ENCODE measurements at places on chromosomes 7 and 10.

GRCh38 chr7:22867003-22867402, 44.4 kb upstream of the TOMM7 start:
- DNase-seq = peak; percentile 59

- no peak for DNase-seq
These were observed 42.4 kb upstream of the PRKAR2B start for GRCh38 chr7:107002126-107002525.

- no peak for DNase-seq
These were observed 33.4 kb upstream of the ADRB1 start for GRCh38 chr10:114010316-114010715.

DNA sequence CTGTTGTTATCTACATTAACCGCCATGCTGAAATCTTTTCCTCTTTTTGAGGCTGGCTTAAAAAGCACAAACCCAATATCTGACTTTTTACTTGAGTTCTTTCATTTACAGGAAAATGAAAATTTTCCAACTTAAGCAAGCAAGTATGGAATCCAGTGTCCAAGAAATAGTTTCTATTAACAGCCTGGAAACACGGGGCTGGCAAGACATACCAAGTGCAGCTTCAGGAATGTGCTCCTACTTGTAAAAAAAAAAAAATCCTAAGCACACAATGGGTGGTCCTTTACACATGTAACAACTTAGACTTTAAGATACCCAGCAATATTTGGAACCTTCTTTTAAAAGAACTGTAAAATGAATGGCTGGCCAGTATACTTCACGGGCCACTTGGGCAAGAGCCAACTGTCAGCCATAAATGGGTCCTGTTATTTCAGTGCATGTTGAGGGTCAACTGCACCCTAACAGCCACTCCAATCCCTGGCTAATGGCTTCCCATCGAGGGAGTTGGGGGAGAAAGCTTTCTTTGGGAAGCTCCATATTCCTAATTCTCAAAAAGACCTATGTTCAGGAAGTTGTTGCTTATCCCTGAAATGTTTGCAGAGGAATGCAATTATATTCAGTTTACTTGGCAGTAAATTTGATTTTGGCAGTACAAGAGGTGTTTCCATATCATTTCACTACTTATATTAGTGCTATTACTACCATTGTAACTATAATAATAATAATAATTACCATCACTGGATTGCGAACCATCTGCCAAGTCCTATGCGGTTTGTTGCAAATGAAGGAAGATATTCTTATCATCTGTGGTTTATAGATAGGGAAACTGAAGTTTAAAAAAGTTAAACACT, 236.4 kb upstream of the TMEM72 start:
- no peak for DNase-seq

DNA sequence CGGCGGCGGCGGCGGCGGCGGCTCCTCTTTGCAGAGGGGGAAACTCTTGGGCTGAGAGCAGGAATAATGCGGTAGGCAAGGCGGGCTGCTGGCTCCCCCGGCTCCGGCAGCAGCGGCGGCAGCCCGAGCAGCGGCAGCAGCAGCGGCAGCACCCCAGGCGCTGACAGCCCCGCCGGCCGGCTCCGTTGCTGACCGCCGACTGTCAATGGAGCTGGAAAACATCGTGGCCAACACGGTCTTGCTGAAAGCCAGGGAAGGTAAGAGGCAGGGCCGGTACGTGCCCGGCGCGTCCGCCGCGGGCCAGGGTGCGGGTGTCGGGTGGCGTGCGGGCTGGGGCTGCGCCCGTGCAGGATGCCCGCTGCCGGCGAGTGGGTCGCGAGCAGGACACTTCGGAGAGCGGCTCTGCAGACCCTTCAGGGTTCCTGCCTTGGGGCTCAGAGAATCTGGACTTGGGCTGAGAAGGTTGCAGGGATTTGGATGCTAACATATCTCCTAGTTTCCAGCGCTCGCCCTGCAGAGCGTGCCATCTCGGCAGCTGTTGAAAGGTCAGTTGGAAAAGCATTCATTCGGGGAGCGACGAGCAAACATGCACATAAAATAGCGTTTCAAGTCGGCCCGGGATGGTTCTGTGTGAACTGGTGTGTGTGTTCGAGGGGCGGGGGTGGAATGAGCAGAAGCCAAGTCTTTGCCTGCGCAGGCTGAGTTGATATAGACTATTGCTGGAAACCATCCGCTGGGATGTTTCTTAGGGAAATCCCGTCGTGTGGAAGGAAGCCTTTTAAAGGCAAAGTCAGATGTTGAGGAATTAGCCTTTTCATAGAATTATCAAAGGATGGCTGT, 562 bp downstream of the GRK5 start:
- no peak for DNase-seq

GRCh38 chr10:109762555-109762954, 160.8 kb downstream of the XPNPEP1 start:
- no peak for DNase-seq

DNA sequence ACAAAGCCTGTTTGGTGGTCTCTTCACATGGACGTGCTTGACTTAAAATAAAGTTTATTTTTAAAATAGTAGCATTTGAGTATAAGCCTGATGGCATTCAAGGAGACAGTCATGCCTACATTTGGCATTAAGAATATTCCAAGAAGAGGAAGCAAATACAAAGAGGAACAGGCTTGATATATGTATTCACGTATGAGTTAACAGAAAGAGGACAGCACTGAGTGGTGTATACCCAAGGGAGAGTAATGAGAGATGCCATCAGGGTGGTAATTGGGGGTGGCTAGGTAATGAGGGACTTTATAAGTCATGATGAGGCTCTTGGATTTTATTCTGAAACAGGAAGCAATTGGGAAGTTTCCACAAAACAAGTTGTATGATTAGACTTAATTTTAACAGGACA, 363.3 kb downstream of the SEMA3D start:
- no peak for DNase-seq

DNA sequence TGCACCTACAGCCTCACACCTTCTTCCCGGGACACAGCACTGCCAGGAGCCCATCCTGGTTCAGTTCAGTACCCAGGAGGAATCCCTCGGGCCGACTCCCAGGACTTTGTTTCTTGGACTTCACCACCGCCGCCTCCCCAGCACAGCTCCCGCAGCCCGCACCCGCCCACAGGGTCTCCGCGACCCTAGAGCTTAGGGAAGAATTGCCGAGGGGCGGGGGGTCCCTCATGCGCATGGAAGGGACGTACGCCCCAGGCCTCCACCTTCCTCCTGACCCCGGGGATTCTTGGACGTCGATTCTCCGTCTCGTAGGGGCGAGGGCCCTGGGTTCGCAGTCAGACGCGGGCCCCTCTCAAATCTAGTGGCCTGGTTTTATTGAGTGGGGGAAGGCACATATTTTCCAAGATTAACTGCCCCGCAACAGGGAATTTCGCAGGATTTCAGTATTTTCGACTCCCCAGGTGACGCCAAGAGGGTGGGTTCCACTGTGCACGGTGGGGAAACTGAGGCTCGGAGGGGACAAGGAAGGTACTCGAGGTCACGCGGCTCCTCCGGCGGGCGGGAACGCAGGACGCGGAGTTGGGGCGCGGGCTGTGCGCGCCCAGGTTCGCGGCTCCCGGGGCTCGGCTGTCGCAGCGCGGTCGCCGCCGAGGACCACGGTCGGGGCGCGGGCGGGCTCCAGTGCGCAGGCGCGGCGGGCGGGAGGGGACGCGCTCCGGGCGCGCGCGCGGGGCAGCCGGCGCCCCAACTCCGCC, at the start of gene ADCY1:
TSS of gene ADCY1 (plus strand) at position 708 of the 755 bp plus-strand sequence. CDS start 176 bp downstream, outside the sequence.
- no peak for DNase-seq

- no peak for DNase-seq
These were observed 1.2 kb upstream of the SMARCD3 start for GRCh38 chr7:151249732-151250072.

DNA sequence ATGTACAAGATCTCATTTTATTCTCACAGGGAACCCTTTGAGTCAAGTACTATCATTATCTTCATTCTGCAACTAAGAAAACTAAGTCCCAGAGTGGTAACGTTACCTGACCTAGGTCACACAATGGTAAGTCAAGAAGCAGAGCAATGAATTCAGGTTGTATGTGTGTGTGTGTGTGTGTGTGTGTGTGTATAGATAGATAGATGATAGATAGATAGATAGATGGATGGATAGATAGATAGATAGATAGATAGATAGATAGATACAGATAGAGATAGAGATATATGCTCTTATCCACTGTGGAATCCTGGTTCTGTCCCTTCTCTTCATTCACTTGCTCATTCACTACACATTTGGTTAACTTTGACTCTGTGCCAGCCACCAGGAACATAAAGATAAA, 29.8 kb downstream of the ASAH2 start:
- no peak for DNase-seq

GRCh38 chr7:30214651-30215137, 69.7 kb upstream of the ZNRF2 start:
- no peak for DNase-seq

DNA sequence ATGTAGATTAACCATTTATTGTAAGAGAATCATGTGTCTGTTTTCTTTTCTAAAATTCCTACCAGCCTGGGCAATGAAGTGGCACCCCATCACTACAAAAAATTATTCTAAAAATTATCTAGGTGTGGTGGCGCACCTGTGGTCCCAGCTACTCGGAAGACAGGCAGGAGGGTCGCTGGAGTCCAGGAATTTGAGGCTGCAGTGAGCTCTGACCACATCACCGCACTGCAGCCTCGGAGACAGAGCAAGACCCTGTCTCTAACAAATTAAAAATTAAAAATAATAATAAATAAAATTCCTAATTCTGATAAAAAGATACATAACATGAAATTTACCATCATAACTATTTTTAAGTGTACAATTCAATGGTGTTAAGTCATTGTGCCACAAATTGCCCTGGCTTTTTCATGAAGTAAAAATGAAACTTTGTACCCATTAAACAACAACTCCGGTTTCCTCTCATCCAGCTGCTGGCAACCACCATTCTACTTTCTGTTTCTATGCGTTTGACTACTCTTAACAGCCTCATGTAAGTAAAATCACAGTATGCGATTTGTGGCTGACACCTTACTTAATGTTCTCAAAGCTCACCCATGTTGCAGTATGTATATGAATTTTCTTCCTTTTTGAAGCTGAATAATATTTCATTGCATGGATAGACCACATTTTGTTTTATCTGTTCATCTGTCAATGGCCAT, 20.6 kb upstream of the USP6NL start:
- DNase-seq = no peak

GRCh38 chr10:5583525-5584175, 58.9 kb downstream of the CALML3 start:
- no peak for DNase-seq

DNA sequence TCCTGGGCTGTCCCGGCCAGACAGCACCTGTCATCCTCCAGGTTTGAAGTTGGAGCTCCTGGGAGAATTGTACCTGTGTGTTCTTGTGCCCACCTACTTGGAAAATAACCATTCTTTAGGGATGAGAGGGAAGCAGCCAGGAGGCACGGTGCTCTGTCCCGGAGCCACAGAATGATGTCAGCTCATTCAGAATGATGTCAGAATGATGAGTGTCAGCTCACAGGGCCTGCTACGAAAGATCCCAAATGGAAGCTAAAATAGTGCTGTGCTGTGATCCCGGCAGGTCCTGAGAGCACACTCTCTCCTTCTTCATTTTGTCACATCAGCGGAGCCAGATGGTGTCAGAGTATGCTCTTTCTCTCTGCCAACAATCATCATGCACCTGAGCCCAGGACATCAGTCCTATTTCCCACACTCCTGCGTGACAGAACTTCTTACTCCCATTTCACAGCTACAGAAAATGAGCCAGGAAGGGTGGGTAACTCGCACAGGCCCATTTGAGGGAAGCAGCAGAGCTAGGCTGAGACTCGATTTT, 8.3 kb downstream of the ABCA13 start:
- no peak for DNase-seq

- no peak for DNase-seq
These were observed 58.1 kb downstream of the CTBP2 start for GRCh38 chr10:125102246-125102645.

GRCh38 chr7:131896165-131896863, 339.9 kb upstream of the PODXL start:
- DNase-seq = no peak

DNA sequence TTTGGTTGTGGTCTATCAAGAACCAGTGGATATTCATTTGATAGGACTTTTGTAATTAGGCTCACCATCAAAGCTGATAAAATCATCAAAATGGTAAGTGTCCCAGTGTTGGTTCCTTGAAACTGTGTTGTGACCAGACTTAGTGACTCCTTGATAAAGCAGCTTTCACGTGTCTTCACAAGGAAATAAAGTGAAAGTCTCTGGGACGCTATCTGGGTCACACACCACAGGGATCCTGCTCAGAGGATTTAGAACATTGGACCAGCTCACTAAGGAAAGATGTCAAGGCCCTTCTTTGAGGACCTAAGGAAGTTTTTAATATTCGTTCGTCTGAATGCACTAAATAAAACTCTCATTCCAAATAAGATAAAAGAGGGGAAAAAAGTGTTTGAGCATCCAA, 193.1 kb downstream of the RNLS start:
- no peak for DNase-seq

DNA sequence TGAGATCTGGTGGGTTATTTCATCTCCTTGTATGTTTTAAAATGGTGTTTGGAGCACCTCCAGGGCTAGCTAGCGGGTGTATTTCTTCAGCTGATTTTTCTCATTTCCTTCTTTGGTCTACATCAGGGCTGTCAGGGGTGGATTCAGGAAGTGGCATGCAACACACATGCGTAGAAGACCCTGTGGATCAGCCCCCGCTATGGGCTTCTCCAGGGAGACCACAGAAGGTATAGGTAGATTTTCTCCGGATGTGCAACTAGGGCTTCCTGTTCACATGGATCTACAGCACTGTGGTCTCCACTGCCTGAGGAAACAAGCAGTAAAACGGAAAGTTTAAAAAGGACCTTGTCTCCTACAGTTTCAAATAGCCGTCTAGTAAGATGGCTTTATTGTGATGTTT, 10.4 kb downstream of the NUB1 start:
- DNase-seq = no peak

- DNase-seq = no peak
These were observed 25.5 kb downstream of the ZNF713 start for GRCh38 chr7:55912748-55913158.

- no peak for DNase-seq
These were observed 780.6 kb upstream of the ZWINT start for GRCh38 chr10:57141708-57142107.

- no peak for DNase-seq
These were observed 56.3 kb downstream of the NUDCD3 start for GRCh38 chr7:44434201-44434600.

DNA sequence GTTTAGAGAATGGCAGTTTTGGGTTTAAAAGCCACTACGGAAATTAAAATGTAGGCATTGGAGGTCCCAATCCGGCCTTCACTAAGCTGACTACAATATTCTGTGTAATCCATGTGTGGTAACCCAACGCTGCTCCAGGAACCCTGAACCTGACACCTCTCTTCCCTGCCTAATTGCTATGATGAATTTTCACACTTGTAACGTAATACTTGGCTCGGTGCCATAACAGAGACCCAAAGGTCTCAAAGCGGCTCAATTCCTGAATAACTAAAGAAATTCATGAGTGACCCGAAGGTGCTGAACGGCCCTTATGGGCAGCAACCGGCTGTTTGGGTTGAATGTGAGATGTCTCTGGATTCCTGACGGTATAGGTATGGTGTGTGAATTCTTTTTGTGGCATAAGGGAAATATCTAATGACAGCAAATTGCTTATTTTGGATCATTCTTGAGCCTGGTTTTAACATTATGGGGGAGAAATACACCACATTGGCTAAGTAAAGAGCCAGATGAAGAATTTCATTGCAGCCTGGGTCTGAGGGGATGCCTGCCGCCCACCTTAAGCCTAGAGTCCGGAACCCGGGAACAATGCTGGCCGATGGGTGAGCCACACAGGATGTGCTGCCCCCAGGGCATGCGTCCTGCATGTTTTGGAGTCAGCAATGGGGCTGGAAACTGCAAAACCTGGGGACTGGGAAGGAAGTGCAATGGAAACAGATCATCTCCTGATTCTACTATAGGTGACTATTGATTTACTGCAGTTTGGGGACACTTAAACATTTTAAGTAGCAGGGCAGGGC, 69.7 kb upstream of the FZD8 start:
- no peak for DNase-seq

GRCh38 chr10:77101341-77101740, 536.3 kb downstream of the KCNMA1 start:
- DNase-seq = no peak

Data from stromal cell of bone marrow (primary cell).